WTC11 (cell line): ENCODE measurements at places on chromosomes 7 and 10. TPM values are rescaled to one million over a fixed set of nuclear protein-coding genes. Genes with fewer than 3 reads are reported as not detected.
A peak's percentile ranks its signal among the peaks of the same experiment; 100 is the strongest.

EIF5AL1 gene
- total RNA-seq: 0.17 to 0.23 TPM (median 0.21 TPM) in 3 replicates

ITGA8 gene
- 0.02 TPM in 1 of 3 replicates, not detected in the others for total RNA-seq

NUTM2A gene
- 0.32 to 0.68 TPM (median 0.48 TPM) in 3 replicates for total RNA-seq

RSPH10B gene
- 0.35 to 0.60 TPM (median 0.55 TPM) in 3 replicates for total RNA-seq

XPNPEP1 gene
- 57.1 to 60.2 TPM (median 59.3 TPM) in 3 replicates for total RNA-seq

ELOVL3 gene
- total RNA-seq: 0.17 to 0.46 TPM (median 0.34 TPM) in 3 replicates

SLC25A13 gene
- total RNA-seq: 66.0 to 77.2 TPM (median 71.1 TPM) in 3 replicates

SLC16A12 gene
- 8.0 to 10.9 TPM (median 8.3 TPM) in 3 replicates for total RNA-seq

FAM241B gene
- total RNA-seq: 24.4 to 28.9 TPM (median 26.9 TPM) in 3 replicates

DNA sequence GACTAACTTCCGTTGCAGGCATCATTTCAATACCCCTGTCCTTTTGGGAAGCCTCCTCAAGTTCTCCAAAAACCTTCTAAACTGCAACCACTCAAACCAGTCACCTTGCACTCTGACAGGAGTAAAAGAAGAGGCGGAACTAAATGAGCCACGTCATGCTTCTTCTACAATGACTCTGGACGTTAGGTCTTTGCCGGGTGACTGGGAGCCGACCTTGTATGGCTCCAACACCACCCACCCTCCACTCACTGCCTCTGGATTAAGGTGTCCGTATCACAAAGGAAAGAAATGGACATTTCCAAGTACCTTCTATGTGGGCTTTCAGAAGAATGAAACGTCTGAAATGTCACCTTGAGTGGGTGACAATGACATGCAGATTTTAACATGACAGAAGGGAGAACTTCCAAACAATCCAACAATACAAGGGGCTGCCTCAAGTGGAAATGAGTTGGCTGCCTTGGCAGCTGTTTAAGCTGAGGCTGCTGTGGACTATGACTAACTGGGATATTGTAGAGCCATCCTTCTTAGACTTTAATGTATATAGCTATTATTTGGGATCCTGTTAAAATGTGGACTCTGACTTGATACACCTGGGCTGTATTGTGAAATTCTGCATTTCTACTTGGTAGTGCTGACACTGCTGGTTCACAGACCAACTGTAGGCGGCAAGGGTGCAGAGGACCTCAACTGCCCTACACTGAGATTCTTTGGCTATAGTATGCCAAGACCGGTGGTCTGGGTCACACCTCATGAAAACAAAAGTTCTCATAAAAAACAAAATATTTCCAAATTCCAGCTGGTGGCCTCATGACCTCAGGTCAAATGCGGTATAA is 33.8 kb upstream of the PDLIM1 start:
- DNase-seq: no peak

DNA sequence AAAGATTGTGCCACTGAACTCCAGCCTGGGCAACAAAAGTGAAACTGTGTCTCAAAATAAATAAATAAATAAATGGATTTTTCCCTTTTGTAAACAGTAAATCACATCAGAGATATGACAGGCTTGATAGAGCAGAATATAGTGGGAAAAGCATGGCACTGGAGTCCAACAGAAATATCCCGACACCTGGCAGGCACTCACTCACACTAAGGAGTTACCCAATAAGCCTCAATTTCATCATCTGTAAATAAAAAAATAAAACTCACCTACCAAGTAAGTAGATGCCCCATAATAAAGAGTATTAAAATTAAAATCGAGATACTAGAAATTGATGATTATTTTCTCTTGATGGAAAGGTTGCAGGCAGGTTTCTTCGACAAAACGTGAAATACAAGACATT is 1.7 kb downstream of the ATE1 start:
- no peak for DNase-seq

DNA sequence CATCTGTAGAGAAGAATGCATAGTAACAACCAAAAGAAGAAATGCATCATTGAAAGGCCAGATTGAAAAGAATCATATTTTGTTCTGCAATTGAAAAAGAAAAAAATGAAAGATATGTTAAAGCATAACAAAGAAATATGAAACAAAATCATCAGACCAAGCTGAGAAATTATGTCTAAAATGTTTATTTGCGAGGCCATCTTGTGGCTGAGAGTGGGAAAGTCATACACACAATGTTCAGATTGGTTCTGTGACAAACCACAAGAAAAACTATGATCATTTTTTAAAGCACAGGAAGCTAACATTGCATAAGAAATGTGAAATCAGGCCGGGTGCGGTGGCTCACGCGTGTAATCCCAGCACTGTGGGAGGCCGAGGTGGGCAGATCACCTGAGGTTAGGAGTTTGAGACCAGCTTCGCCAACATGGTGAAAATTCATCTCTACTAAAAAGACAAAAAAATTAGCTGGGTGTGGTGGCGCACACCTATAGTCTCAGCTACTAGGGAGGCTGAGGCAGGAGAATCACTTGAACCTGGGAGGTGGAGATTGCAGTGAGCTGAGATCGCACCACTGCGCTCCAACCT is 36.6 kb downstream of the ABCB5 start:
- no peak for DNase-seq

DNA sequence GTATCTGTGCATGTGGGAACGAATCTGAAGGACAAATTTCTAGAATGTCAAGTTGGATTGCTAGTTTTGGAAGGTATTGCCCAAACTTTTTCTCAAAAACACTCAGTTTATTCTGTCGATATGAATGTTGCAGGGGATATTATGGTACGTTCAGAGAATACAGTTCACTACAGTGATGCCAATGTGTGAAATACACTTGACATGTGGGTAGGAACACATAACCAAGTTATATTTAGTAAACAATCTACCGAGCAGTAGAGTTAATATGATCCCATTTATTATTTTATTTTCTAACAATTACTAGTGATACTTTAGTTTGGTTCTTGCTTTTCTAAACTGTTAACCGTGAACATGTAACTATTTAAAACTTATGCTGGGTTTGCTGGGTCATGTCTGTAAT is 37.4 kb downstream of the KIAA1217 start:
- no peak for DNase-seq

GRCh38 chr7:94547126-94547525 is 37.5 kb downstream of the CASD1 start:
- no peak for DNase-seq

DNA sequence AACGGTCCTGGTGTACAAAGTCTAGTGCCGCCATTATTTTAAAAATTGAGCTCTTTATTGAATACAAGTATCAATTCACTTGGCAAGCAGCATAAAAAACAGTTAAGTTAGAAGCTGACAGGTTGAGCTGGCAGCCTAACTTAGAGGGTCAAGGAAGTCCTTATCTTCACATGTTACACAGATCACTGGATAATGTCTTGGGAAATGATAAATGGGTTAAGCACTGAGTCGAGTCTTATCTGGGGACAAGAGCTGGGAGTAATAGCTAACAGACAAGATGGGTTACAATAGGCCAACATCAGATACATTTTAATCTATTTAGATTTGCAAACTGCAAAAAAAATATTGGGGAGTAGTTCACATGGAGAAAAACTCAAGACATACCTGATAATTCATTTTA is 34.2 kb downstream of the SLC18A2 start:
- DNase-seq: no peak

DNA sequence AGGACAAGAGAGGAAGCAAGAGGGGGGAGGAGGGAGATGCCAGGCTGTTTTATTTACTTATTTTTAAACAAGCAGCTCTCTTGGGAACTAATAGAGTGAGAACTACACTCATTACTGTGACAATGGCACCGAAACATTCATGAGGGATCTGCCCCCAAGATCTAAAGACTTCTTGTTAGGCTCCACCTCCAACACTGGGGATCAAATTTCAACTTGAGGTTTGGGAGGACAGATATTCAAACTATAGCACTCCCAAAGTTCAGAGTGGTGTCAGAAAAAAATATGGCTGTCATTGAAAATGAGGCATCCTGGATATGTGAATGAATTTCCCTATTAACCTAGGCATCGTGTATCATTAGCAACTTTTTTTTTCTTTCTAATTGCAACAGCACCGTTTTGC is 145.5 kb downstream of the ABCA13 start:
- no peak for DNase-seq

DNA sequence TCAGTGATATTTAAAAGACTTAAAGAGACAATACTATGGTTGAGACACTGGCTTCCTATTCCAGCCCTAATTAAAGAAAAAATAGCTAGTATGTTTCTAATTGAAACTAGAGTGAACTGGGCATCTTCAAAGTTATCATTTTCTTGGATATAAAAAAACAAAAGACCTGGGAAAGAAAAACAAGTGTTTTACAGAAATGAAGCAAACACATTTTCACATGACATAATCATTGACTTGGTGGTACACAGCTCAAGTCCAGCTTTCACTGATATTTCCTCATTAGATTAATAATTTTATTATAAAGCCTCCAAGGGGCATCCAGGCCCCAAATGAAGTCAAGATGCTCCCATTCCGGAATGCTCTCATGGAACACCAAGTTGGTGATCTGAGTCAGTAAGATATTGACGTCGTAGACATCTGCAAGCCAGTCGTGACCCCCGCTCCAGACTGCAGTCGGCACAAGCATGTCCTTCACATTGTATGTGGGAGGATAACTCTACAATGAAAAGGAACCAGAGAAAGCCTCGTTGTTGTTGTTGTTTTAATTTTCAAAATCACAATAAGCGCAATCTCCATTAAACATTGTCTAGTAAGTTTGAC is 7.5 kb upstream of the CH25H start:
- no peak for DNase-seq

DNA sequence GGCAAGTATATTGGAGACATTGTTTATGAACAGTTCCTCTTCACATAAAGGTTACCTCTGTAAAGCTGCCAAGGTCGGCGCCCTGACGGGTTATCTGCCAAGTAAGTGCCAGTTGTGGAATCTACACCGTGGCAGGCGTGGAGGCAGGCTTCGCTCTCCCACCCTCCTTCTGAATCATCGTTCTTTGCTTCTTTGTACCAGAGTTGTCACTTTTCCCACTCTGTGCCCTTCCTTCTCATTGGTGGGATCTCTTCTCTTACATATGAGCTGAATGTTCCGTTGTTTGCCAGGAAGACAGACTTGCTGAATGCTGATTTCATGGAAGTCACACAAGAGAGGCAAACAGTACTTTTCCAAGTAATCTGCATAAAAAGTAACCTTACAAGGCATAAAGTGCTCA is 40.6 kb upstream of the PTPRZ1 start:
- DNase-seq: no peak

DNA sequence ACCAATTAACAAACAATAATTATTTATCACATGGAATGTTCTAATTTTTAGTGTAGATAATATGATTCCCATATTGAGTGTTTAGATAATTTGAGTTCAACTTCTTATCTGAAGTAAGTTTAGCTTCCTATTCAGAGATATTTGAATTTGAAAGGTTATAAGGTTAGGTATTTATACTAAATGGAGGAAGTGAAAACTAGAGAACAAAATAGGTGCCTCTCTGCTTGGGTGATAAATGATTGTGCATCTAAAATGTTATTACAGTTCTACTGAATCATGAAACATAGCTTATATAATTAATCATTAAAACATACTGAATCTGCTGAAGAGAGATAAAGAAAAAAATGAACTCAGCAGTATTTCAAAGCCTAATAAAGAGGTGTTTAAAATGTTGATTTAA is 1174.3 kb downstream of the XPNPEP1 start:
- DNase-seq: no peak

GRCh38 chr10:14153570-14154055 is 177.1 kb downstream of the FRMD4A start:
- DNase-seq: peak; percentile 25

DNA sequence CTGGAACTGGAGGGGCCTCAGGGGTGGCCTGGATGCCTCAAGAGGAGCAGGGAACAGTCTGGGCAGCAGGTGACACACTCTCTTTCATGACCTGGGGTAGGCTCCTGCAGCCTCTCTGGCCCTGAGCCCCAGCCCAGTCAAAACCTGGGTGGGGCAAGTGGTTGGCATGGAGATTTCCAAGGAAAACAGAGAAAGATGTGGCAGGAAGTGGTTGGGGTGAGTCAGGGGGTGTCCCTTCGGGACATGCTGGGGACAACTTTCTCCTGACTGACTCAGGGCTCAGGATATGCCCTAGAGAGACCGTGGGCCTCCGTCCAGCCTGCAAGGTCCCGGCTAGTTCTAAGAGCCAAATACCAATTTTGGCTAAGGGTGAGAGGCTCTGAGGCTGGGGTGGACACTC is 2.9 kb downstream of the AQP1 start:
- DNase-seq: no peak

- DNase-seq: no peak
These were observed 19.5 kb upstream of the NOM1 start for GRCh38 chr7:156929789-156930539.

GRCh38 chr7:74097937-74098614 is 14.5 kb downstream of the LIMK1 start:
- DNase-seq: no peak

- no peak for DNase-seq
These were observed 59.2 kb downstream of the MAPK8 start for GRCh38 chr10:48365668-48366067.

DNA sequence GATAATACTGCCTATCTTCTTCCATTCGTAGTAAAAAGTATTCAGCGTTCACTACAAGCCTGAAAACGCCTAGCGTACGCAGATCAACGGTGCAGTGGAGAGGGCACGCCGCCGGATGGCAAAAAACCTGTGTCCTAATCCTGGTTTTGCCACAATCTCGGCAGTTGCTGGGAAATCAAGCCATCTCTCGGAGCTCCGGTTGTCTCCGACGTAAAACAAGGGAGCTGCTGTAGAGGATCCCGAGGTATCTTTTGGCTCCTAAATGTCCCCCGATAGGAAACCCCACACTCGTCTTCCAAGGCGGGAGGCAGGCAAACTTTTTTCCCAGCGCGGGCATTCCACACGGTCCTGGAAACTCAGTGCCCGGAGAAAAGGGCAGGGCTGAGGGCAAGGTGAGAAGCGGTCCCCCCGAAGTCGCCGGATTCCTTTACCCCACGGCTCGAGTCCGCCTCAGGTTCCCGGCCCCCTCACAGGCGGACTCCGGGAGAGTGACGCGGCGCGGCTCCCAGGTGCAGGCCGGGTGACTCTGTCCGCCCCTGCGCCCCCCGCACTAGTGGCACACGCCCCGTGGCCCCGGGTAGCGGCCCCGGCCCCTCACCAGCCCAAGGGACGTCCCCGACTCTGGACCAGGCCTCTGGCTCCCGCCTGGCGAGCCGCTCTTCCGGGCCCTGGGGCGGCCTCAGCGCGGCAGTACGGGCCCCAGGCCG is 649 bp downstream of the IDE start:
- DNase-seq: no peak
